Activated CD4-positive, alpha-beta T cell treated with anti-CD3 and anti-CD28 coated beads for 4 hours (primary cell): ENCODE measurements at places on chromosomes 13 and 19.

DNA sequence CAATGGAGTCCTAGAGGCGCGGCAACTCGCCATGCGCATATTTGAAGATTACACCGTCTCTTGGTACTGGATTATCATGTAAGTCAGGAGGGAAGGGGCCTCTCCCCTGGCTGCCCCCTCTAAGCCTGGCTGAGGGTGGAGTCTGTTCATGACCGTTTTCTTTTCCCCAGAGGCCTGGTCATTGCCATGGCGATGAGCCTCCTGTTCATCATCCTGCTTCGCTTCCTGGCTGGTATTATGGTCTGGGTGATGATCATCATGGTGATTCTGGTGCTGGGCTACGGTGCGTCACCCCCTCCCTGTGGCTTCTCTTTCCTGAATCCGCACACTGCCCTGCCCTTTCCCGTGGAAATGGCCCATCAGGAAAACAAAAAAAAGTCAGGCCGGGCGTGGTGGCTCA is 6.5 kb downstream of the SLC44A2 start:
- DNase-seq, result no peak

GRCh38 chr19:39434123-39435076 is 1.3 kb downstream of the RPS16 start:
- no peak for DNase-seq

DNA sequence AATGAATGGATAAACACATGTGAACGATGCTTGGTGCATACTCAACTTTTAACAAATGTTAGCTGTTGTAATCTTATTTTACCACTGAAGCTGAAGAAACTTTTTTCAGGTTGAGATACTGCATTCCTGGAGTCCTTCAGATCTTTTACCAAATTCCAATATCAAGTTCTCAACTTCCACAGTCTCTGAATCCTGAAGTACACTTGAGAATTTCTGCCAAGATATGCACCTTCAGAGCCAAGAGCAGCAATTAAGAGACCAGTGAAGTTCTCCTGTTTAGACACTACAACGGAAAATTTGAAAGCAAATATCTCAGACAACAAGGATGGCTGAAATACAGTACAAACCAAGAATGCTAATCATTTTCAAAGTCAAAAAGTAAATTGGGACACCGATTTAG is 84.6 kb upstream of the MTIF3 start:
- DNase-seq, result no peak

- DNase-seq, result no peak
Observed at GRCh38 chr19:41918653-41919244, 9.5 kb downstream of the ERFL start.

GRCh38 chr19:15551293-15552004 is 43.1 kb downstream of the CYP4F22 start:
- DNase-seq, result peak; percentile 69
